ENCODE measurements at places on chromosomes 3 and 15.

DNA sequence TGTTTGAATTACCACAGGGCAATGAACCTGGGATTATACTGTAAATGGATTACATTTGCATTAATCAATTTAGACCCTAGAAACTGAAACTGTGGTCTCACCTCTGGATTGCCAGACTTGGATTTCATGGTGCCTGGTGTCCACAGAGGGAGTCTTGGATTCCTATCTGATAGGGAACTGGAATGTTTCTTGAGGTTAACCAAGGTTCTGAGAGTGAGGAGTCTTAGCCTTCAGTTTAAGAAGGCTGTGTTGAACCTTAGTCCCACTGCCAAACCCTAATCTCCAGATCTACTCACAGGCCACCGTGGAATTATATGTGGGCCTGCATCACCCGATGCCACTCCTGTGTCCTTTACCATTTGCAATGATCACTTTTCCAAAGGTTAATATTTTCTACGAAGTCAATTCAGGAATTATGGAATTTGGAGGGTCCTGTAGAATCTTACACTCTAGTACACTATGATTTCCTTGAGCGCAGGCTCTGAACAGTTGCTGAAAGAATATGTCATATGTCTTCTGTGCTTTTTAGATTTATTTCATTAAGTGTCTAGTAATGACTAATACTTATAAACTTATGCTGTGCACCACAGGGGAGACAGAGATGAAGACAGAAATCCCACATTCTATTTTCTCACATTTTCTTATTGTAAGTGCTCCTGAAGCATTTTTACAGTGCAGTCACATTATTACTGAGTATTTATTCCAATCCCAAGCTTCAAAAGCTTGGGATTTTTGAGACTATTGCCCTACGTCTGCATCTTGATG, 87.9 kb downstream of the EFL1 start:
- DNase-seq: no peak

DNA sequence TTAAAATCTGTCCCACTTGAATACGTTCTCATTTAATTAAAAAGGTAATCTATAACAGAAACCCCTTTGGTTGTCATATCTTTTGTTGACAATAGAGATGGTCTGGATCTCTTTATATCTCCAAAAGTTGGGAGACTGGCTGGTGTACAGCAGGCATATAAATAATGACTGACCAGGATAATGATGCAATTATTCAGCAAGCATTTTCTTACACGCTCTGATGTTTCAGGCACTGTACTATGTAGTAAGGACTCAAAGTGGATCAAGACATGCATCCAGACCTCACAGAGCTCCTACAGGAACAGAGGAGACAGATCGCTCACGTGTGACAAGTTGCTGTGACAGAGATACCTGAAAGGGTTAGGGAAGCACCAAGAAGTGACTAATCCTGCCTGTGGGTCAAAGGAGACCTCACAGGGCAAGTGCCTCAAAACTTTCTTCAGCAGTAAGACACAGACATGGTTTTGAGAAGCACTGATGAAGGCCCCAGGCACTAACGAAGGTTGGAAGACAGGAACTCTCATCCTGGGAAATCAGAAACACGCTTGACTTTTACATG, 25.7 kb downstream of the VPS39 start:
- no peak for DNase-seq

DNA sequence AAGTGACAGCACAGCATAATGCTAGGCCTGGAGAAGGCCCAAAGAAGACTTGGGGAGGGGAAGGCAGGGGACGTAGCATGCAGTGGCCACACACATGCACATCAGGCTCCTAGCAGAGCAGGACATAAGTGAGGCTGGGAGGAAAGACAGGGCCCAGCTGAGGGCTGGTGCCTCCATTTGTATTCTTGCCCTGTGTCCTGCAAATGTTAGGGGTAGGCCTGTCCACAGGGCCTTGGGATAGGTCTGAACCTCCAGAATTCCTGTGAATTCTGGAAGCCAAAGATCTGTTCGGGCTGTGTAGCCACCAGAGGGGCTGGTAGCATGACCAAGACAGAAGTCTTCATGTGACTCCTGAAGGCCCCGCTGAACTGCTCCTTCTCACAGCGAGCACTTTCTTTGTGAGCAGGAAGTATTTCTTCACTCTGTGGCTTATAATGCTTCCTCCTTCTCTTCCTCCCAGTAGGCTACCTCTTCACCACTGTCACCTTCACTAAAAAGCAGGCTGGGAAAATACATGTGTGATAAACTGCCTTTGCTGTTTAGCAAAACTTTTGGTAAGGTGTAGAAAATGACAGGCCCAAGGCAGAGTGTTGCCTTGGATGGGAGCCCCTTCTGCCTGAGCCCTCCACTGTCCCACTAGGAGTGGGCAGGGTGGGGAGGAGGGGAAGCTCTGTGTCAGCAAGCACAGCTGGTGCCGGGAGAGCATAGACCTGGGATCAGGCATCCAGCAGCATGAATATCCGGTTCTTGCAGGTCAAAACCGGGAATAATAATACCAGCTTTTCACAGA, 8.4 kb downstream of the CERS3 start:
- DNase-seq: no peak

- no peak for DNase-seq
These were observed 57.3 kb upstream of the MYRIP start for GRCh38 chr3:39752019-39752637.

GRCh38 chr3:139559541-139559940, 20.0 kb upstream of the RBP1 start:
- DNase-seq: no peak

DNA sequence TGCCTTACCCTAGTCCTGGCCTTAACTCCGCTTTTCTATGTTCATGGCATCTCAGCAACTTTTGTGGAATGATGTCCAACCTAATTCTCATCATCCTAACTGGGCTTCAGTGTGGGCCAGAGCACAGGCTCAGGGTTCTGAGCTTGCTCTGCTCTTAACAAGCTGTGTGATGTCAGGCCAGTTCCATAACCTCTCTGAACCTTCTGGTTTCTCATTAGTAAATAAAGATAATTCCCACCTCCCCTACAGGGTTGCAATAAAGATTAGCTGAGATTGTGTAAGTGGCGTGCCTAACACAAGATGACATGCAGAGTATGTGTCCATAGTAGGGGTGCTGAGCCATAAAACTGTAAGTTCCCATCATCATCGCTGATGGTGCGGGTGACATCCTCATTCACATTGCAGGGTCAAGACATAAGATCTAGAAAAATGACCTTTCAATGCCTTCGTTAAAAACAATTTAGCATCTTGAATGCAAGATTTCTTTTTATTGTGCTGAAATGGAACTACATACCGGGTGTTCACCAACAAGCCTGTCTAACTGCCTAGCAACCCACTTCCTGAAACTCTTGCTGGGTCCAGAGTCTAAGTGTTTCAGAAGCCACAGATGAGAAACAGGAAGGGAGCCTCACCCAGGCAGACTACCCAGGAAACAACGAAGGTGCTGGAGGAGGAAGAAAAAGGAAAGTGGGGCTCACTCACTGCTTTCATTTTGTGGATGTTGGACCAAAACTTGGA, 36.2 kb downstream of the CDCP1 start:
- DNase-seq: no peak

GRCh38 chr15:47983533-47983932, 137.3 kb upstream of the SLC24A5 start:
- DNase-seq: no peak

DNA sequence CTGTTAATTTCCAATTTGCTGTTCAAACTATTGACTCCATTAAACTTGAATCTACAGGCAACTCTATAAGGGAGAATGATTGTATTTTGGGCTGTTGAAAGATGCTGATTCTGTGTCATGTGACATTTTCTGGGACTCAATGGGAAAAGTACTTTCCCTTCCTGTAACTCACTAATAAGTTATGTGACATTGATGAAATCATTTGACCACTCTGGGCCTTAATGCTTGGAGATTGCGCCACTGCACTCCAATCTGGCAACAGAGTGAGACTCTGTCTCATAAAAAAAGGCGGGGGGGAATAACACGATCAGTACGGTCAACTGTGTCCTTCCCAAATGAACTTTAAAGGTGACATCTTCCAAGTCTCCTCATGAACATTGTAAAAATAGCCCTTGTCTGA, 215.2 kb upstream of the SGO1 start:
- DNase-seq: no peak

- DNase-seq: no peak
These were observed 1.3 kb upstream of the IL12A start for GRCh38 chr3:159987291-159987711.

DNA sequence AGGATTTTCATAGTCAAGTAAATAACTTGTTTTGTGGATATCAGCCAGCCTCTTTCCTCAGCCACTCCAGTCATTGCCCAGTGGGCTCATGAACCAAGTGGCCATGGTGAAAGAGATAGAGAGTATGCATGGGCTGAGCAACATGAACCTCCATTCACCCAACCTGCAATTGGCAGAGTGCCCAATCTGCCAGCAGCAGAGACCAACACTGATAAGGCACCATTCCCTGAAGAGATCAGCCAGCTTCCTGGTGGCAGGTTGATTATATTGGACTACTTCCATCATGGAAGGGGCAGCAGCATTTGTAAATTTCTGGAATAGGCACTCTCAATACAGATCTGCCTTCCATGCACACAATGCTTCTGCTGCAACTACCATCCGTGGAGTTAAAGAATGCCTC, 10.3 kb upstream of the MCF2L2 start:
- DNase-seq: no peak

- no peak for DNase-seq
These were observed 77.9 kb downstream of the SERPINI1 start for GRCh38 chr3:167813169-167814123.

- DNase-seq: no peak
These were observed 190.9 kb downstream of the TJP1 start for GRCh38 chr15:29631076-29632070.

DNA sequence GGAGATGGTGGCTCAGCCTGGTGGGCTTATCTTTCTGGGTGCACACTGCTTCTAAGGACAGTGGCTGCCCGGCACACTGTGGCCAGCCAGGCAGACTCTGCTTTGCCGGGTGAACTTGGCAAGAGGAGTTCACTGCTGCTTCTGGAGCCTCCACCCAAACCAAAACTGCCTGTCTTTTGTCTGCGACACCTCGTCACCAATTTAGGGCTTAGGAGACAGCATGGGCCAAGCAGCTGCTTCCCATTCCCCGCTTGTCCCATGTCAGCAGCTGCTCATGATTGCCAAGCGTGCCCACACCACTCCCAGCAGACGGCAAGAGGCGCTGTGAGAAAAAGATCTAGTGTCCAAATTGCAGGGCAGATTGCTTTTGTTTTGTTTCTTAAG, 57.3 kb downstream of the LSM3 start:
- DNase-seq: no peak

DNA sequence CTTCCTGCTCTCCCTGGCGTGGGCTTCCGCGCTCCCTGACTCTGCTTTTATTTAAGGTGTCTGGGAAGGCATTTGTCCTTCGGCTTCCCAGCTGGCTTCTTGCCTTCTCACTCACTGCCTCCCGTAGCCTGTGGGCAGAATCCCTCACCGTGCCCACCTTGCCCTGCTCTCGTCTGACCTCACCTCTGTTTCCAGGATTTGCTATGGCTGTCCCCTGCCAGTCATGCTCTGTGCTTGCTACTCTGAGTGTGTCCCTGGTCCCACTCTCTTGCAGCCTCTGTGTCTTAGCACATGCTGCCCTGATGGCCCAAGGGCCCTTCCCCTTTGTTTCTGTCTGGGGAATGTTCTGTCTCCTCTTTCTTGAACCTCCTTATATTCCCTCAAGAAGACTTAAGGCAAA, 26.2 kb downstream of the LPP start:
- no peak for DNase-seq

GRCh38 chr3:31760654-31761053, 220.4 kb downstream of the OSBPL10 start:
- DNase-seq: no peak

- DNase-seq: no peak
These were observed 24.0 kb downstream of the EPHB3 start for GRCh38 chr3:184585545-184585944.

DNA sequence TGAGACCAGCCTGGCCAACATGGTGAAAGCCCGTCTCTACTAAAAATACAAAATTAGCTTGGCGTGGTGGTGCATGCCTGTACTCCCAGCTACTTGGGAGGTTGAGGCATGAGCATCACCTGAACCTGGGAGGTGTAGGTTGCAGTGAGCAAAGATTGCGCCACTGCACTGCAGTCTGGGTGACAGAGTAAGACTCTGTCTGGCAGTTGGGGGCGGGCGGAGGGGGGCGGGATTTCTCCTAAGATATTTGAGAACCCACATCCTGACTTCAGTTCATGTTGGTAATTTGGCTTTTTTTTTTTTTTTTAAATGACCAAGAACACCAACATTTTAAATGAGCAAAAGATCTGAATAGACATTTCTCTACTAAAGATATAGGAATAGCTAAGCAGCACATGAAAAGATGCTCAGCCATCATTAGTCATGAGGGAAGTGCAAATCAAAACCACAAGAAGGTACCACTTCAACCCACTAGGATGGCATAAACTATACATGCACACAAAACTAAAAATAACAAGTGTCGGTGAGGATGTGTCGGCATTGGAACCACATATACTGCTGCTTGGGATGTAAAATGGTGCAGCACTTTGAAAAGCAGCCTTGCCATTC, 75.6 kb upstream of the LMOD3 start:
- no peak for DNase-seq

DNA sequence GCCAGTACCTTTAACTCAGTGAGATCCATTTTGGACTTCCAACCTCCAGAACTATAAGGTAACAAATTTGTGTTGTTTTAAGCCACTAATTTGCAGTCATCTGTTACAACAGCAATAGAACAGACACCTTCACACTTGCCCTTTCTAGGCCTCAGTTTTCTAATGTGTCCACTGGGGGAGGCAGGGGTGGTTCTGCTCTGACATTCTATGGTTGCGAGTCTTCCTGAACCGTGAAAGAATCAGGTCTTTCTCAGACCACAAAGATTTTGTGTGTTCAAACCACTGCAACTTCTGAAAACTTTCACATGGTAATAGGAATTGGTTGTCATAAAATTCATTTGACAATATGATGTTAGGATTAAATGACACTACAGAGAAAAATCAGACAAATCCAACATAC, 26.8 kb upstream of the CSTA start:
- DNase-seq: no peak

GRCh38 chr3:145704020-145704419, 457.0 kb downstream of the PLOD2 start:
- DNase-seq: no peak

- DNase-seq: no peak
These were observed 7.3 kb upstream of the TPM1 start for GRCh38 chr15:63035253-63035652.

GRCh38 chr3:31829826-31830426, 151.1 kb downstream of the OSBPL10 start:
- DNase-seq: no peak

DNA sequence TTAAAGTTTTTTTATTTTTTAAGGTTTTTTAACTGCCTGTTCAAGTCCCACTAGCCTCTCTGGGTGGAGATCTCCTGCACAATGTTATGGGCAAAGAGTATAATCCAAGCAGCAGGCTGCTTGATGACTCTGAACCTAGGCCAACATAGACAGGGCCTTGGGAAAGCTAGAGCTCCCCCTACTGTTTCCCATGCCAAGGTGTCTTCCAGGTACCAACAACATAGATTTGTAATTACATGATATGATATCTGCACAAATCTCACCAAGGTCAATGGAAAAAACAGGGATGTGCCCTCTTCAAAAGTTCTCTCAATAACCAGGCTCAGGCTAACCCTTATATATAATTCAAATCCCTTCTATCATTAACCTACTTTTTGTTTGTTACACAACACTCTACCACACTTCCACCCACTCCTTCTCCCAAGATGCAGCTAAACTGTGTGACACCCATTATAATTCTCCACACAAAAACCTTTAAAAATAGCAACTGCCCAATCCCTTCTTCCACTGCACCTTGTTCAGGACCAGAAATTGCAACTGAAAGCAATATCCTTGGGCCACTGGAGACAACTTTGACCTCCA, 43.8 kb downstream of the RBM15B start:
- peak; percentile 85 for DNase-seq

- DNase-seq: no peak
These were observed 191.2 kb downstream of the TLE3 start for GRCh38 chr15:69906256-69907185.
